ENCODE measurements at places on chromosomes 1 and 21.
A peak's percentile ranks its signal among the peaks of the same experiment; 100 is the strongest.

- no peak overlapping the region for H3K27ac ChIP-seq
- H3K36me3 ChIP-seq = no peaks in the 10 kb centered on the region
- peaks cover 45% of the 10 kb centered on the region for H3K27me3 ChIP-seq
- no peaks in the 10 kb centered on the region for H3K4me1 ChIP-seq
- DNase-seq = no peak
Observed at GRCh38 chr1:22208973-22209378, 66.1 kb upstream of the WNT4 start.

DNA sequence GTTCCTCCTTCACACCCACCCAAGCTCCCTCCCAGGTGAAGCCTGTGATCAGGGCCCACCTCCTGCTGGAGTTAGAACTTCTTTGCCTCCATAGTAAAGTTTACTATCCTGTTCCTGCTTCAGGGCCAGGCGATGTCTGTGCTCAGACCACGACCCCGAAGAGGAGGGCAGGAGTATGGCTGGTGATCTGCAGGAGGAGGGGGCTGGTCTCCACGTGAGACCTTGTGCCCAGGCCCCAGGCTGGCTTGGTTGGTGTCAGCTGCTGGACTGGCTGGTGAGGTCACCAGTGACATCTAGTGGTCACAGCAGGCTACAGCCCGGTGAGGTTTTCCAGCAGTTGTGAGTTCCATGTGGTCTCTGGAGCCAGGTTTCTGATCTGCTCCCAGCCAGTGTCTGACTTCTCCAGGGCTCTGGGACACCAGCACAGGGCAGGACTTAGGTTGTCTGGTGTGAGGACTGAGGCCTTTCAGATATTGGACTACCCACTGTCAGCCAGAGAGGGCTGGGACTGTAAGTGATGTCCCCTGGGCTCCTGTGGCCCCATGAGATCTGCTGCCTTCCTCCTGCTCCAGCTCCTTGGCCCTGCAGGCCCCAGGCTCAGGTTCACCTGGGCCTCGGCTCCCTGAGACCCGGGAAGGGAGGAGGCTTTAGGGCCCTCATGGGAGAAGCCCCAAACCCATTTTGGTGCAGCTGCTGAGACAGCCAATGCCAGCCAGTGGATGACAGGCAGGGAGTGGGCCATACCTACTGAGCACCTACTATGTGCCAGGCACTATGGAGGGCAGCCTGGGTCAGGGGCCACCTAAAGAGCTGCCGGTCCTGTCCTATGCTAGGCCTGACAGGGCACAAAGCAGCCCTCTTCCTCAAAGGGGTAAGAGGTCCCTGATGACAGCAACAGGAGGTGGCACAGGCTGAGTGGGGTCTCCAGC is 6.0 kb upstream of the UBL4B start:
- H3K36me3 ChIP-seq = no peaks in the 10 kb centered on the region
- no peaks in the 10 kb centered on the region for H3K4me1 ChIP-seq
- peaks cover 8% of the 10 kb centered on the region for H3K27me3 ChIP-seq
- H3K4me3 ChIP-seq = no peak overlapping the region
- peak; percentile 81 for DNase-seq
- no peak overlapping the region for H3K27ac ChIP-seq

DNA sequence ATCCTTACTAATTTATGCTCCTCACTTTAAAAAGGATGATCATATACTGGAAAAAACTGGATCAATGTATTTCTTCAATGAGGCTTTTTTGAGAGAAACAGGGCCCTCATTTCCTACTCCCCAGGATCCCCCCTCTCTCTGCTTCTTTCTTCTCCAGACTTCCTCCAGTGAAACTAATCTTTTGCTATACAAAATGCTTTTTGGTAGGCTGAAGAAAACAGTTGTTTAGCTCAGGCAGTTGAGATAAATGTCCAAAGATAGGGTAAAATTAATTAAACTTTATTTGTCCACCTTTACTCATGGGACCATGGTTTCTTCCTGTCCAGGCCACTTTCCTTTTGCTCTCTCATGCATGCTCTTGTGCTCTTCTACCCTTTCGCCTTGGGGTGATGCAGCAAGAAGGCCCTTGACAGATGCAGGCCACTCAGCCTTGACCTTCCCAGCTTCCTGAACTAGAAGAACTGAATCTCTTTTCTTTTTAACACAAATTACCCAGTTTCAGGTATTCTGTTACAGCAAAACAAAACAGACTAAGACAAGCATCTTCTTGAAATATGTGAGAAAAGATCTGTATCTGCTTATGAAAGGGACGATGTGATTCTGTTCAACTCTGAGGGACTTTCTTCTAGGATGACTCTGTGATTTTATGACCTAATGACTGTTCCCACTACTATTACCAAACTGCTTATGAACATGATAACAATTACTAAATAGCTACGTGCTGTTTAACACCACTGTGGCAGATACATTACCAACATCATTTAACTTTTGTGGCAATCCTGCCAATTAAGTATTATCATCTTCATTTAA is 63.7 kb downstream of the NVL start:
- H3K27me3 ChIP-seq = no peaks in the 10 kb centered on the region
- H3K4me1 ChIP-seq = no peaks in the 10 kb centered on the region
- peaks cover 7% of the 10 kb centered on the region for H3K36me3 ChIP-seq
- H3K27ac ChIP-seq = no peak overlapping the region
- no peak overlapping the region for H3K4me3 ChIP-seq

DNA sequence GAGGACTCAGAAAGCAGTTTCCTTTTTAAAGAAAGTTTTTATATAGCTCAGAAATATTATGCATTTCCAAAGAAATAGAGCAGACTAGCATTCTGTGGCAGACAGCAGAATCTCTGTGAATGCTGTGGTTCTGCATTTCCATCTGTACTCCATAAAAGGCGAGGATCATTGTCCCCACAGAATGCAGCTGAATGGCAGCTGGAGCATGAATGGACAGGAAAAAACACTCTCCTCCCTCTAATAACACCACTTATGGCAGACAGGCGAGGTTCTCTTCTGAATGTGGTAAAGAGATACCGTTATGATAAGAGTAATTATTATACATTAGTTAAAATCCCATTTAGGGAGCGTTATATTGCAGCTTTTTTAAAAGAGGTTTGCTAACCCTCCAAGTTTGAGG is 81.4 kb upstream of the WLS start:
- H3K4me3 ChIP-seq = no peak overlapping the region
- no peaks in the 10 kb centered on the region for H3K36me3 ChIP-seq
- no peak for DNase-seq
- peak overlapping the region; percentile 82 for H3K27ac ChIP-seq
- H3K4me1 ChIP-seq = peaks cover 15% of the 10 kb centered on the region

GRCh38 chr1:27891196-27891889 is 19.0 kb downstream of the THEMIS2 start:
- no peak overlapping the region for H3K4me3 ChIP-seq
- H3K4me1 ChIP-seq = no peaks in the 10 kb centered on the region
- no peaks in the 10 kb centered on the region for H3K27me3 ChIP-seq

DNA sequence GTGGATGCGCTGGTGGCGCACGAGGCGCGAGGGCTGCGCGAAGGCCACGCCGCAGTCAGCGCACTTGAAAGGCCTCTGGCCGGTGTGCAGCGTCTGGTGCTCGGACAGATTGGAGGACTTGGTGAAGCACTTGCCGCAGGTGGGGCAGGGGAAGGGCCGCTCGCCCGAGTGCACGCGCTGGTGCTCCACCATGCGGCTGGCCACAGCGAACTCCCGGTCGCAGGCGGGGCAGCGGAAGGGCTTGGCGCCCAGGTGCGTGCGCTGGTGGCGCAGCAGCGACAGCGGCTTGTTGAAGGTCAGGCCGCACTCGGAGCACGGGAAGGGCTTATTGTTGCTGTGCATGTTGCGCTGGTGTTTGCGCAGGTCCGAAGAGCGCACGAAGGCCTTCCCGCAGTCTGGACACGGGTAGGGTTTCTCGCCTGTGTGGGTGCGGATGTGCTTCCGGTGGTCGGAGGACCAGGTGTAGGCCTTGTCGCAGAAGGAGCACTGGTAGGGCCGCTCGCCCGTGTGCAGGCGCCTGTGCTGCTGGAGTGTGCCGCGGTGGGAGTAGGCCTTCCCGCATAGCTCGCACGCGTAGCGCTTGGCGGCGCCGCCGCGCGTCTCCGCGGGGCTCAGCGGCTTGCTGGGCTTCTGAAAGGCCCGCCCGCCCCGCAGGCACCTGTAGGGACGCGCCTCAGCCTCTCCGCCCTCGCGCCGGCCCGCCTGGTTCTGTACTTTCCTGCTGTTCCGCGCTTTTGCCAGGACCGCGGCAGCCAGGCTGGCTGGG is 4.7 kb downstream of the ZNF648 start:
- H3K27me3 ChIP-seq = no peaks in the 10 kb centered on the region
- no peaks in the 10 kb centered on the region for H3K36me3 ChIP-seq
- DNase-seq = no peak
- H3K4me3 ChIP-seq = no peak overlapping the region
- no peaks in the 10 kb centered on the region for H3K4me1 ChIP-seq

DNA sequence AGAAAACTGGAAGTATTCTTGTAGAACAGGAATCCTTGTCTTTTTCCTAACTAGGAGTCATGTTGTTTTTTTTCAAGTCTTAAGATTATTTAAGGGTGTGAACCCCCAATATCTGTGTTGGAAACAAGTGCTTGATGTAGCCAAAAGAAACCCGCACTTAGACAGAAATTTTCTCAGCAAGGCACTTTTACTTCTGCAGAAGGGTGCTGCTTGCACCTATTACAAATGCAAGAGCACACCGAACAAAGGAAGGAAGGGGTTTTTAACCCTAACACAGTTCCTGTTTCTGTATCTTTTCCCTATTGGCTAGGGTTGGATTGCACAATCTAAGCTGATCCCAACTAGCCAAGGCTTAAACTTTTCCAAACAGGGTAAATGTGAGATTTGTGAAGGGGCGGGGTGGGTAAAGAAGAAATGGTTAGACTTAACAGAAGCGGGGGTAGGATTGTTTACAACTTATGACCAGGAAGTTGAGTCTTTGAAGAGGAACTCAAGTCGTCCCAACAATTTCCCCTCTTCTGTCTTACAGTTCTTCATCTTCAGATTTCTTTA is 75.1 kb downstream of the ZFYVE9 start:
- no peak for DNase-seq
- H3K4me3 ChIP-seq = no peak overlapping the region
- H3K27me3 ChIP-seq = no peaks in the 10 kb centered on the region
- no peaks in the 10 kb centered on the region for H3K4me1 ChIP-seq

DNA sequence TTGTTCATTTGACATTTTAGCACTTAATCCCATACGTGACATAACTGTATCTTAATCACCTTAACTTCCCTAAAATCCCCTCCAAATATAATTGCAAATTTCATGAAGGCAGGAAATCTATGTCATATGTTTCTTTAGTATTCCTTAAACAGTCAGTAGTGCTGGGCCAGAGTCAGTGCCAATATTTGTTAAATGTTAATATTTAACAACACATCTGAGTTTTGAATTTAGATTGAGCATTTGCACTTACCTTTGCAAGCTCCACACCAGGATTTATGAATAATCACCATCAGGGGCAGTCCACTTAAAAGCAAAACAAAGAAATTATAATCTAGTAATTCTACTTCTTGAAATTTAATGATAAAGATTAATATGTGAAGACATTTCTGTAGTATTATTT is 5.3 kb downstream of the KTI12 start:
- no peak for DNase-seq
- peaks cover 13% of the 10 kb centered on the region for H3K4me1 ChIP-seq
- no peak overlapping the region for H3K4me3 ChIP-seq
- H3K27me3 ChIP-seq = no peaks in the 10 kb centered on the region
